ENCODE measurements at places on chromosomes 7 and 10.

GRCh38 chr7:71281261-71281660 lies 149.3 kb downstream of the GALNT17 start:
- DNase-seq: no peak

- DNase-seq: no peak
Measured at GRCh38 chr10:51846856-51847506, 147.6 kb upstream of the CSTF2T start.

GRCh38 chr7:77837275-77837674 lies 38.7 kb downstream of the PHTF2 start:
- no peak for DNase-seq

- no peak for DNase-seq
Measured at GRCh38 chr10:26855186-26855585, 5.6 kb downstream of the ABI1 start.

- no peak for DNase-seq
Measured at GRCh38 chr10:77909021-77909748, 17.4 kb downstream of the DLG5 start.

- DNase-seq: no peak
Measured at GRCh38 chr10:21924511-21924910, 79.0 kb downstream of the DNAJC1 start.

- DNase-seq: no peak
Measured at GRCh38 chr7:17311952-17312351, 13.5 kb downstream of the AHR start.

GRCh38 chr10:69061305-69062161 lies 26.4 kb upstream of the SRGN start:
- no peak for DNase-seq

DNA sequence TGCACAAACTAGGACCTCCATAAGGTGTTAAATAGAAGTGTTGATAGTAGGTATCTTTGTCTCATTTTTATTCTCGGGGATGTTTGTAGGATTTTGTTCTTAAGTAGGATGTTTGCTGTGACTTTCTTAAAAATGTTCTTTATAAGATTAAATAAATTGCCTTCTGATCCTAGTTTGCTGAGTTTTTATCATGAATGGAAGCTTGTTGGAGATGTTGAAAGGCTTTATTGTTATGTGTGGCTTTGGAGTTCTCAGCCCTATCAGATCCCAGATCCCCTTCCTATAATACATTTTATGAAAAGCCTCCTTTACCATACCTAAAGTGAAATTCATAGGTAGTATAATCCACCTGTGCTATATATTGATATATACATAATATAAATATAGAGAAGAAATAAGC lies 40.1 kb downstream of the NHLRC2 start:
- DNase-seq: no peak

DNA sequence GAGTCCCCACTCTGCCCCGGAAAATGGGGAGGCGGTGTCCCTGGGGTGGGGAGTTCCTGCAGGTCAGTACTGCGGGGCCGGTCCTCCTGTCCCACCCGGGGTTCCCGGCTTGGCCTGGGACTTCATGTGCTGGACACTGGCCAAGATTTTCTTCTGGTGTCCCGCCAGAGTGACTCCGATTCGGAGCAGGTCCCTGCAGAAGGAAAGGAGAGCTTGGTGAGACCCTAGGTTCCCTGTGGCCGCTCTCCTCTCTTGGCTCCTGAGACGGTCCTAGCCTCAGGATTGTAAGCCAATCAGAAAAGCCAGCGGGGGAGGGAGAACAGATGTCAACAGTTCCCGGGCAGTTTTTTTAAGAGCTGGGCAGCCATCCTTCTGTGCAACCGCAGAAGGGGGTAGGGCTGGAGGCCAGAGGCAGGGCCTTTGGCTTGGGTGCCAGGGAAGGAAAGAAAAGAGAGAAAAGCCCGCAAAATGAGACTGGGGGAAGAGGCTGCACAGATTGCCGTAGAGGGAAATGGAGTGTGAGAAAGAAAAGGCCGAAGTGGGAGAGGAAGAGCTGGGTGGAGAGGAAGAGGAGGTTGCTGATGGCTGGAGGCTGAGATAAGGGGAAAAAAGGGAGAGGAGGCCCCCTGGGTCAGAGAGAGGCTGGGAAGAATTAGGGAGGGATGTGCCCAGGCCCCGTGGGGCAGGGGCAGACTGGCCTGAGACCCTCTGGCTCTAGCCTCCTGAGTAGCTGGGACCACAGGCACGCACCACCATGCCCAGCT lies 23.7 kb downstream of the EPHB4 start:
- DNase-seq: no peak

- DNase-seq: no peak
Measured at GRCh38 chr7:37982423-37982822, 62.0 kb downstream of the EPDR1 start.

- DNase-seq: no peak
Measured at GRCh38 chr10:120514035-120514620, 57.1 kb downstream of the PLPP4 start.

DNA sequence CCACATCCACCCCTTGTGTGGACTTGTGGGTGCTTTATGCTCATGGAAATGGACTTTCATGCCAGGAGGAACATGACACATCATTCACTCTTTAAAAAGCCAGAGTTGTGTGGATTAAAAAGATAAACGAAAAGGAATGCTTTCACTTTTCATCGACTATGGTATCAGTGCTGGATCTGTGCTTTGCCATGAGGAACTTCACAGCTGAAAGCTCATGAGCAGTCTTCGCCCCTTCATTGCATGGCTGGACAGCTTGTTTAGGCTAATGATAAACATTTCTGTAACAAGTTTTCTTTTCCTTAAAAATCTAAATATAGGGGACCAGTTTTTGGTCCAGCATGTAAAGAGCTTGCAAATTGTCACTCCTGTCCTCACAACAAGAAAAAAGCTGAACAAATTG lies 173.6 kb upstream of the NPS start:
- no peak for DNase-seq

GRCh38 chr10:22850541-22850940 lies 77.3 kb upstream of the ARMC3 start:
- no peak for DNase-seq

DNA sequence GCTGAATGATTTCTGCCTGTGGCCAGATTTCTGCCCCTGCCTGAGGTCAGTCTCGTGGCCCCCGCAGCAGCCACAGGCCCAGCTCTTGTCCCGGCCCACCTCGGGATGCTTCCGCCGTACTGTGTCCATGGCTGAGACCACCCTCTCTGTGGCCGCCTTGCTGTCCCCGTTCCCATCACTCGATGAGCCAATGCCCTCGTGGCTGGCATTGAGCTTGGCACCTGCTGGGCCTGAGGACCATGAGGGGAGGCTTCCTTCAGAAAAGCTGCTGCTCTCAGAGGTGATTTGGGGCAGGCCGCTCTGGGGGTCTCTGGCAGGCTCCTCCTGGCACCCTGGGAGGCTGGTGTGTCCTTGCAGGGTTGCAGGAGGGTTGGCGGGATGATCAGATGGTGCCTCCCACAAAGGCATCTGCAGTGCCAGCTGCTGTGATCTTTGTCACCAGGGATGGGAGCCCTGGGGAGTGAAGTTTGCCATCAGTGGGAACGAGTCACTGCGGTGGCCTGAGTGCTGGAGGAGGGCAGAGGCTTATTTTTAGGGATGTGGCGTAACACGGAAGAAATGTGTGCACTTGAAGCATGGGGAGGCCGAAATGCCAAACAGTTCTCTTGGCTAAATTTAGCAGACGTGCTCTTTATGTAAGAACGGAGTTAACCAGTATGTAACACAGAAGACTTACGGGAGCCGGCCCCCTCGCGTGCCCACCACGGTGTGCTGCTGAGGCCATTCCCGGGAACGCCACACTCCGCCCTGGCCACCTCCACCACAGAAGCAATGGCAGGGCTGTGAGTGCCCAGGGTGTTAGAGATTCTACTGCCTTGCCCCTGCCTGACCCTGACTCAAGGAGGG lies 47.7 kb downstream of the VIPR2 start:
- DNase-seq: no peak

DNA sequence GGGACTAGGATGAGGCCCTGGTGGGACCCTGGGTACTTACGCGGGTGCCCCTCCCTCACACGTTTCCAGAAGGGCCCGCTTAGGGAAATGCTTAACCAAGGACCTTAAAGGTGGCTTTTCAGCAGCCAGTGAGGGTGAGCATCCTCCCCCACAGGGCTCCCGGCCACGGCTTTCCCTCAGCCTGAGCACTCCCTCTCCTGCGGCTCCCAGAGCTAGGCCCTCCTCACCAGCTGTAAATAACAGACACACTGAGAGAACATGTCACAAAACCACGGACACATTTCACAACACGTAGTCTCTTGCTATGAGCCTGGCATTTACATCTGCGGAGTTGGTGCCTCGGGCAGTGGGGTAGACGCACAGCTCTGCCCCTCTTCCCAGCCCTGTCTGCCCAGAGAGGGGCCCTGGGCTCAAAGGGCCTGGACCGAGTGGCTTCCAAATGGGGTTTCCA lies 25.2 kb downstream of the GRID1 start:
- DNase-seq: no peak

DNA sequence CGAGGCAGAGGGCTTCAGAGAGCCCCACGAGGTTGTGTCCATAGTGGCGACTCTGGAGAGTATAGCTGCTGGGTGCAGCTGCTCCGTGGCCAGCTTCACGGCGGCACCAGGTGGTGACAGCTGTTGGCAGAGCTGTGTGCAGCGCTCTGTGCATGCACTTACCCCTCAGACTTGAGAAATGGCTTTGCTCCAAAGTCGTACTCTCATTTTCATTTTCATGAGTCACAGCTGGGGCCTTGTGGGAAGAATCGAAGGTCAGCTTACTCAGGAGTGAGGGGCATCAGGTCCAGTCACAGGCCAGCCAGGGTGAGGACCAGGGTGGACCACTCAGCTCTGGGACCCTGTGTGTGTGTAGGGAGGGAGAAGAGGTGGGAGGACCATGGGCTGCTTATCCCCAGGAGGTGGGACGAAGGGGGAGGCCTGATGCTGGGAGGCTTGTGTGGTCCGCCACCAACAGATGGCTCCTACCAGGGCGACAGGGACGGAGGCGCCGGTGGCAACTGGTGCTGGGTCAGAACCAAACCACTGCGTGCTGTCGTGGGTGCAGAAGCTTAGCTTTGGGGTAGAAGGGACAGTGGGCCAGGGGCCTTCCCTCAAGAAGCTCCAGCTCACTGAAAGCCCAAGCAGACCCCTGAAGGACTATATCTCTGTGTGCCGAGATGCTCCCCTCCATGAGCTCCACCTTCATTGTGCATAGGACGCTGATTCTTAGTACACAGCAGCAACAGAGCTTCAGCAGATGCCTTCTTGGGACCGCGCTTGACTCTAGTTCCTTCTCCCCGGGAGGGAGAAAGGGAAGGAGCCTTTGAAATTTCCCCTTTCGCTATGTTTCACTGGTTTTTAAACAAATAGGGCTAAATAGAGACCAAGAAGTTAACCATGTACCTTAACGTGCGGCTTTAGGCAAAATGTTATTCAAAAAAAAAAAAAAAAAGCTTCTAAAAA lies 225.0 kb downstream of the CELF2 start:
- no peak for DNase-seq

- no peak for DNase-seq
Measured at GRCh38 chr7:77269360-77270093, 69.9 kb upstream of the FGL2 start.

DNA sequence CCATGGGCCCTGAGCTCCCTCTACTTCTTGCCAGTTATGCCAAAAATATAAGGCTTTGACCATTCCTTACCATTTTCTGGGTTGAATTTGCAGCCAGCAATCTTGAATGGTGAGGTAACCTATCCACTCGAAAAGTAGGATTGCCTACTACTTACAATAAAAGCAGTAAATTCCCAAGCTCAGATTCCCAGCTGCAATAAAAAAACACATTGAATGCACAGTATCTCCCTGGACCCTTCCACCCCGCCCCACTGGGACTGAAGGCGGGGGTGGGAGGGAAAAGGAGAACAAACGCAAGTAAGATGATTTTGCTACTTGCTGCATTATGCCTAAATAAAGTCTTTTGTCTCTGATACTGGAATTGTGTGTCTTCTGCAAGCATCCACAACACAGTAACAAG lies 301.9 kb downstream of the HGF start:
- DNase-seq: no peak

DNA sequence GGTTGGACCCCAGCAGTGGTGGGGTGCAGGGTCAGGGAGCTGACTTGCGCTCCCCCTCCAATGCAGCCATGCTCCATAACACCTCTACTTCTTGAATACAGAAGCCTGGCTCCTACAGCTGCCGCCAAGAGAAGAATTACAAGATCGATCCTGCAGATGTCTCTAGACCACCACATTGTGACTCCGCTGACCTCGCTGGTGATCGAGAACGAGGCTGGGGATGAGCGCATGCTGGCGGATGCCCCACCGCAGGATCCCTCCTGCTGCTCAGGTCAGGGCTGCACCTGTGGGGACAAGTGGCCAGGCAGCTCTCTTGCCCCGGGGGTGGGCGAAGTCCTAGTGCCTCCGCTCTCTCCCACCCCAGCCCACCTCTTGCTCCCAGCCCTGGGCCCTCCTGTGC lies 31.7 kb downstream of the ITIH2 start:
- no peak for DNase-seq

GRCh38 chr10:60825520-60825919 lies 47.2 kb downstream of the CDK1 start:
- DNase-seq: no peak

DNA sequence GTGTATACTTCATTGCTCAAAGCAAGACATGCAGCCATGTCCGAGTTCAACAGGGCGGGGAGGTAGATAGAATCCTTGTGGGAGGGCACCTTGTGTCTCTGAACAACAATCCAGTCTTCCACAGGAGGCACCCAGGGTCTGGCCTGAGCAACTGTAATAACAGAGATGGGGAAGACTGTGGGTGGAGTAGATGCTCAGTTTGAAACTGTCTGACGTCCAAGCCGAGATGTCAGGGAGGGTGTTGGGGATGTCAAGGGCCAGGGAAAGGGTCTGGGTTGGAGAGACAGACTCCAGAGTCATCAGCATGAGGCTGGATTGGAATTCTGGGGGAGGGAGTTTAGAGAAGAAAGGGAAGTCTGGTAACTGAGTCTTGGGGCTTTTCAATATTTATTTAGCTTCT lies 88.0 kb downstream of the FANK1 start:
- no peak for DNase-seq

DNA sequence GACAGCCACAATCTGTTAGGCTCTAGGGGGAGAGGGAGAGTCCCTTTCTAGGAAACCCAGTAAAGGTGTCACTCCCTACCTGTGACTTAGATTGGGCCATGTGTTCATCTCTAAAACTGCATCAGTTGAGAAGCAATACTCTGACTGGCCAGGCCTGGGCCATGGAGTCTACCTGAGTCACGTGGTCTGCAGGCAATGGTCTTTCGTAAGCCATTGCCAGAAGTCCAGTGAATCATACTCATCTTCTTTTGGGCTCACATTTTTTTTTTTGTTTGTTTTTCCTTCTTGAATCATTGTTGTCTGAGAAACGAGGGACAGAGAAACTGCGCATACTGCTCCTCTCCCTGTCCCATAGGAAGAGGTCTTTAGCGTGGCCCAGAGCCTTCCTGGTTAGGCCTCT lies 215.6 kb downstream of the CCSER2 start:
- DNase-seq: no peak

GRCh38 chr7:5693529-5693928 lies 87.9 kb downstream of the RNF216 start:
- no peak for DNase-seq

- DNase-seq: no peak
Measured at GRCh38 chr10:33410096-33410859, 75.8 kb upstream of the NRP1 start.

GRCh38 chr7:94507462-94507861 lies 2.1 kb upstream of the CASD1 start:
- no peak for DNase-seq
